ENCODE measurements at places on chromosomes 6 and 20.

DNA sequence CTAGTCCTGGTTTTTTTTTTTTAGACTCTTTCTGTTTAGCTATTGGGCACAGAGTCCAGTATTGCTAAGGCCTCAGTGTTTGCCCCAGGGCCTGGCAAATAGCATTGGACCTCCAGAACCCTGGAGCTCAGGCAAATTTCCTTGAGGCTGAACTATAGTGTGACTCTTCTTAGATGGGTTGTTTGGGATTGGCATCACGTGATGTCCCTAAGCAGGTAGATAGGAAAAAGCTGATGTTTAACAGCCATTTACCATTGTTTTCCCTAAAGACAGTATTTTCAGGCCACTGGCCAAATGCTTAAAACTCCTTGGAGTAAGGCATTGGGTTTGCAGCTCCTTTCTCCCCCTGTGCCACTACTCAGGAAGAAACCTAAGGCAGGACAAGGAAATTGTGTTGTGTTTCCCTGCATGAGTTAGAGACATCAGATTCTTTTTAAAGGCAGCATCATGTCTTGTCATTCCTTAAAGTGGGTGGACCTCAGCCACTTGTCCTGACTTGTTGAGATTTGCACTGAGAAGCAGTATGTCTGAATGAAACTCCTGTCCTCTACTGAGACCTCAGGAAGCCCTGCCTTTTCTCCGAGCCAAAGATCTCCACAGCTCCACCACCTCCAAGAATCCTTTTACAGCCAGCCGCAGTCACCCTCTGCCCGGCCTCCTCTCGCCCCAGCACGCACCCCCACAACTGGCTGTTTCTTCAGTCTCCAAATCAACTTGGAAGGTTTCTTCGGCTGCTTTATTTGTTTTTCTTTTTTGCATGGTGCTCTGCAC lies 46.2 kb upstream of the RNF144B start:
- DNase-seq = no peak

GRCh38 chr6:30219244-30219643 lies 6.0 kb upstream of the TRIM26 start:
- no peak for DNase-seq

DNA sequence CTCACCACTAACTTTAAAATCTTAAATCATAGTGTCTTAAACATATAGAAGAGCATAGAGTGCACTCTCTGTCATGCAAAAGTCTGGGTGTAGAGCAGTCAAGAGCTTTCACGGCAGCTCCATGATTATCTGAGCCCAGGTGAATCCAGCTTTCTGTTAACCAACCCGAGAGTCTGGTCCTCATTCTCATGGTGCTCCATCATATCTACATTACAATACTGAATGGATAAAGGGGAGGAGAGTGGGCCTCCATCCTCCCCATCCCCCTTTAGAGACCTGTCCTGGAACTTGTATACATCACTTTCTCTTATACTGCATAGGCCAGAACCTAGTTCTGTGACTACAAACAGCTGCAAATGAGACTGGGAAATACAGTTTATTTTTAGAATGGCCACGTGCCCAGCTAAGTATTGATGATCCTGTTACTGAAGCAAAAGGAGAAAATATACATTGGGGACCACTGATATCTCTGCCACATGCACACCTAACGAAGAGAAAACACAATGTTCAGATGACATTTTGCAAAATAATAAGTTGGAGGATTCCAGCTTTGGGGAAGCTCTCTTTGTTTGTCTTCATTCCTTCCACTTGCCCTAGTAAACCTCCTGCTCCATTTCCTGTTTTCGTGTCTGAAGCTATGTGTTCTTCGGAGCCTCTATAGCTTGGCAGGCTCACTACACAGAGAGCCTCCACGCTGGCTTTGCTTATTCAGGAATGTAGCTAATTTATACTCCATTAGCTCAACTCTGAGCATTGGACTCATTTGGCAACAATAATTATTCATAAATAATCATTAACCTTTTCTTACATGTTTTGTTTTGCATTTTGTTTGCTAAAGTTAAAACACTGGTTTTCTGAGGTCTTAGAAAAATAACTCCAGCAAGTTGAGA lies 110.1 kb downstream of the IYD start:
- no peak for DNase-seq

GRCh38 chr6:44047179-44047546 lies 80.1 kb downstream of the MRPL14 start:
- DNase-seq = no peak

GRCh38 chr20:24751551-24751950 lies 197.5 kb upstream of the CST7 start:
- no peak for DNase-seq

- DNase-seq = no peak
Observed at GRCh38 chr6:85470023-85470410, 20.1 kb downstream of the NT5E start.

- no peak for DNase-seq
Observed at GRCh38 chr6:96571551-96571950, 8.6 kb downstream of the FHL5 start.

- DNase-seq = no peak
Observed at GRCh38 chr6:73250016-73250415, 13.0 kb downstream of the KHDC1 start.

DNA sequence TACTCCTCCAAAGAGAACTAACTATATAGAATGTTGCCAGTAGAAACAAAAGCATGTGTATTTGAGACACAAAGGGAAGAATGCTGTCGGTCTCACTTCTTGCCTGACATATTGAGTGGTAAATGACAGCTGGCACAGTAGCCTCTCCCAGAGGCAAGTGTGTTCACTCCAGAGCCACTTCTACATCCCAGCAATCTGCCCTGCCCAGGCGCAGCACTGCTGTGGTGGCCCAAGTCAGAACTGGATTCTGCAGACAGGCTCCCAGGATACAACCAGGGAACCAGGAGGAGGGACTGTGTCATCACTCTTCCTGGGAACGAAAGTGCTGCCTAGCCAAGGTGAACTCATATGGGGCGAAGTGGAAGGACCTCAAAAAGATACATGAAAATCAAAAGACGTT lies 103.2 kb upstream of the ARMC2 start:
- no peak for DNase-seq

- no peak for DNase-seq
Observed at GRCh38 chr6:12065321-12066140, 53.4 kb downstream of the HIVEP1 start.

DNA sequence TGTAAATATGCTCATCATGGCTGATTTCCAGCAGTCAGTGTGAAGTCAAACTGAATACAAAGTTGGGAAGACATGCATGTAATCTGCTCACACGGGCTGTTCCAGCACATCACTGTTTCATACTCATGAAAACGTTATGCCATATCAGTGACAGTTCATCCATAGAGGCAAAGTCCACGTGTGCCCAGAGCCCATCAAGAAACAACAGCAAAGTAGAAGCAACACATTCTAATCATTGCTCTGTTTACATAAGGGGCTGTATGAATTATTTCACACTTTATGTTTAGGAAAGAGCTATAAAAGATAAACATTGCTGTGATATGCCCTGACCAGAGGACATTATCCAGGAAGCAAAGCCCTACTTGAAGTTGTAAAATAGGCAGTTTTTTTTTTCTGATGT lies 157.0 kb upstream of the ENPP5 start:
- no peak for DNase-seq
